ENCODE measurements at places on chromosomes 4 and X.

DNA sequence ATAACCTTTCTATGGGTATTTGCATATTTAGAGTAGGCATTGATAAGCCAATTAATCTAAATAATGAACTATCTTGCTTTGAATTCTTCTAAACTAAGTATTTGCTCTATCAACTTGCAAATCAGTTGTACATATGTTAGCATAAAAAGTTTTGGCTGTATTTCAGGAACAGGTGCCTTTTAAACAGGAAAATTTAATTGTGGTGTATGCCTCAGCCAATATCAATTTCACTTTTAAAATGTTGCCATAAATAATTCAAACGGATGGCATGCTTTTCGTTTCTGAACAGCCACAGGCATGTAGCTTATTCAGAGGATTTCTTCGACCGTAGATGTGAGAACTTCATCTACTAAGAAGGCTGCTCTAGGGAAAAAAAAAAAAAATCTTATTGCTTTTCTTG, 99.9 kb downstream of the DCLK2 start:
- no peak for DNase-seq

DNA sequence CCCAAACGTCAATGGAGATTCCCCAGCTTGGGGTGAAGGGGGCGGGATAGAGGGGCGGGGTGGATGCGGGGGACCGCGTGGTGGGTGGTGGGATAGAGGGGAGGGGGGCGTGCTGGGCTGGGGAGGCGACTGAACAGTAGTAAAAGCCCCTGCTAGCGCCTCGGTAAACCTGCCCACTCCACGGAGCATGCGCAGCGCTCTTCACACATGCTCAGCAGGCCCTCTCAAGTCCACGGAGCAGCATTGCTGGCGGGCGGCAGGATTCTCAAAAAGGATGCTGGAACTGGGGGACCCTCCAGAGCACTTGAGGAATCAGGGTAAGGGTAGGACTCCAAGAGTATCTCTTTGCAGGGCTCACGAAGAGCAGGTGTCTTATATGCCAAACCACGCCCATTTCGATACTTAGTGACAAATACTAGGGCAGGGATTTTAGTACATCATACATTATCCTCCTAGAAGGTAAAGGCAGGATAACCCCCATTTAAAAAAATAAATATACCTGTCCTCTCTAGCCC, 378 bp upstream of the RPS6KA6 start:
- DNase-seq, result peak; percentile 27

- no peak for DNase-seq
Observed at GRCh38 chr4:47128991-47129390, 97.6 kb downstream of the GABRB1 start.

- no peak for DNase-seq
Observed at GRCh38 chr4:128601991-128602695, 207.4 kb upstream of the JADE1 start.

DNA sequence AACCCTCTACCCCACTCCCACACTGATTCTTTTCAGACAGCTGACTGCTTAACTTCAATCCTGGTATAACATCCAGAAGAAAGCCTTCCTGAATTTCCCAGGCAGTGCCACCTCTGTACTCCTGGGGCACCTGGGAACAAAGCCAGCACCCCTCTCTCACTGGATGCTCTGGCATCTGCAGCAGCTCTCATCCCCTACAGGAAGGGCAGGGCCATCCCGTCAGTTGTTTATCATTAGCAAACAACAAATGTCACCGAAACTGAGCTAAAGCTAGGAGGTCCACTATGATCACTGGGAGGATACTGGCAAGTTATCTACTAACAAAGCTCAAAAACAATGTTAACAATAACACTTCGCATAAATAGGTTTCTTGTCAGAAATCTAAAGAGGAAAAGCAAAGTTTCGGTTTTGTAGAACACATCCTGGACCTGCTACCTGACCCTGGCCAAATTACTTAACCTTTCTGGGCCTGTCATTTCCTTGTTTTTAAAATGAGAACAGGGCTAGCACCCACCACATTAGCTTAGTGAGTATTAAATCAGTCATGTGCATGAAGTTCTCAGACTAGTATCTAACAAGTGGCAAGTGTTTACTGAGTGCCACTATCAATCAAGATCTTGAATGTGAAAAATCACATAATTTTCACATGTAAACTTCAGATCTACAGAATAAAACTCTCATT, 86.6 kb downstream of the NR3C2 start:
- DNase-seq, result no peak

GRCh38 chrX:79336869-79337815, 30.0 kb downstream of the ITM2A start:
- no peak for DNase-seq

GRCh38 chr4:78939667-78940008, 400 bp upstream of the PAQR3 start:
- DNase-seq, result no peak

GRCh38 chr4:16843831-16844508, 54.5 kb downstream of the LDB2 start:
- no peak for DNase-seq

GRCh38 chr4:170109586-170110284, 20.0 kb upstream of the AADAT start:
- DNase-seq, result no peak

DNA sequence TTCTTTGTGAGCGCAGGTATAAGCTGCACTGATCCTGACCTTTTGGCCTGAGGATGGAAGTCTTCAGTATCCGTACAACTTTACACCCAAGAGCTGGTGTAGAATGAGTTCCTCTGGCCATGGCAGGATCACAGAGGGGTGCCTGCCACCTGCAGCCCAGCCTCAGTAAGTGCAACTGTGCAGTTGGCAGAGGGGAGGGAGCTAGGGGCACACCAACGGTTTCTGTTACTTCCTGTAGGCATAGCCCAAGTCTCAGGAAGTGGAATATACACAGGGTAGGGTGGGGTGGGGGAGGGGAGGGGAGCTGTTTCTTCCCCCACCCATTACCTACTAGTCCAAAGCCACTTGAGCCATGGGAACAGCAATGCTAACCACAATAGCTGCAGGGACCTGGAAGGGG, 85.4 kb upstream of the GBA3 start:
- DNase-seq, result no peak

GRCh38 chr4:63211776-63212479, 1197.3 kb downstream of the TECRL start:
- DNase-seq, result no peak

DNA sequence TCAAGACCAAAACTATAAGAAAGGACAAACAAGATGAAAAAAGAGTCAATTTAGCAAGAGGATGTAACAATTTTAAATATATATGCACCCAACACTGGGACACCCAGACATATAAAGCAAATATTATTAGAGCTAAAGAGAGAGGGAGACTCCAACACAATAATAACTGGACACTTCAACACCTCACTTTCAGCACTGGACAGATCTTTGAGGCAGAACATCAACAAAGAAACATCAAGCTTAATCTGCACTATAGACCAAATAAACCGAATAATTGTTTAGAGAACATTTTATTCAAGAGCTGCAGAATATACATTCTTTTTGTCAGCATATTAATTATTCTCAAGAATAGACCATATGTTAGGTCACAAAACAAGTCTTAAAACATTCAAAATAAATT, 109.7 kb upstream of the TET2 start:
- DNase-seq, result no peak

GRCh38 chrX:12011075-12011474, 127.2 kb upstream of the FRMPD4 start:
- no peak for DNase-seq

DNA sequence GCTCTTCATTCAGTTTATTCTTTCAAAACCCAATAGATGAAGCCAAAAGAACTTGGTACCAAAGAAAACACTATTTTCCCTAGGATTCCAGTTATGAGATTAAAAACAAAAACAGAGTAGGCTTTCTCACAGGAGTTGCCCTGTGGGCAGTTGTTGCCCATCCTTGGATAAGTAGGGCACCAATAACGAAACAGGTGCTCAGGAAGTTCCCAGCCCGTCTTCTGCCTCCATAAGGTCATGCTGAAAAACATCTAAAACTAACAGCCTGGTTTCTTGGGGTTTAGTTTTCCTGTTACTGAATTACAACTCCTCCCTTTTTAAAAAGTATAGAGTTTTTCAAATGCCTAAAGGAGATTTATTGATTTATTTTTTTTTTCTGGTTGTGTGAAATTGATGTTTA, 14.7 kb downstream of the TSPAN5 start:
- no peak for DNase-seq

DNA sequence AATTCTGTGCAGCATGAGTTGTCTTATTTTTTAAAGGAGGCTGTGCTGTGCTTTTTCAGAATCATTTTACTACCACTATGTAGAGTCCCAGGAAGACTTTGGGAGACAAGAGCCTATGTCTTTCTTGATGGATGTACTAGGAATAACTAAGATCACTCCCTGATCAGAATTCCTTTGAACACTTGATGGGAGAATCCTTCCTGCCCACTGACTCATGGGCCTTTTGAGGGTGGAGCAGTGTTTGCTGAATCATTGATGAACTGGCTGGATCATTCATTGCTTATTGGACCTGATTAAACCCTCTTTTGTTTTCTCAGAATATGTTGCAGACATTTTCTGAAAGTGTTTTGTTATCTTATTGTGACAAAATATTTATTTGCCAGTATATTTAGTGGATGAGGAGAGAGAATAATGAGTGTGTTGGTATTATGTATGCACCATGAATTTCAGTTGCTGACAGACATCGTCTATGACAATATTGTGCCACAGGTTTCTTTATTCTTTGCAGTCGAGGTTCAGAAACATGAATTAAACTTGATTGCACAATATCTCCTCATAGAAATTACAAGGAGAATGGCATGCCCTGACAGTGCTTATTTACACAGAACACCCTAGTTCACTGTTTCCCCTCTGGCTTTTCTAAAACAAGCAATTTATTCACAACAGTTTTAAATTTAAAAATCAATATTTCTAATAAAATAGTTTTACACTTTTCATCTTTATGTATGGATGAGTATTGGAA, 36.3 kb downstream of the POU4F2 start:
- DNase-seq, result no peak

DNA sequence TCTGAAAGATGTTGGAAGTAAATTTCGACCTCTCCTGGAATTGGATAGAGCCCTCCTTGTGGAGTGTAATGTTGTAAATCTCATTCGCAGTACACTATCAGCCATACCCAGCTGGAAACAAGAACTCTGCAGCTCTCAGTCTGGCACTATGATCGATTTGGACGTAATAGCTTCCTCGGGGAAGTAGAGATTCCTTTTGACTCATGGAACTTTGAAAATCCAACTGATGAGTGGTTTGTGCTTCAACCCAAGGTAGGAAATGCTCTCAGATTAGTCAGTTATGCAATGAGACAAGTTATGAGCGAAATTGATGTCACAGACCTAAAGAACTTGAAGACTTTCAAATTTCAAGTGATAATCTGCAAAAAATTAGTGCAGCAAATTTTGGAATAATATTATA, 103.9 kb downstream of the SYTL5 start:
- DNase-seq, result no peak

GRCh38 chrX:150269605-150270254, 93.4 kb upstream of the MAMLD1 start:
- no peak for DNase-seq

DNA sequence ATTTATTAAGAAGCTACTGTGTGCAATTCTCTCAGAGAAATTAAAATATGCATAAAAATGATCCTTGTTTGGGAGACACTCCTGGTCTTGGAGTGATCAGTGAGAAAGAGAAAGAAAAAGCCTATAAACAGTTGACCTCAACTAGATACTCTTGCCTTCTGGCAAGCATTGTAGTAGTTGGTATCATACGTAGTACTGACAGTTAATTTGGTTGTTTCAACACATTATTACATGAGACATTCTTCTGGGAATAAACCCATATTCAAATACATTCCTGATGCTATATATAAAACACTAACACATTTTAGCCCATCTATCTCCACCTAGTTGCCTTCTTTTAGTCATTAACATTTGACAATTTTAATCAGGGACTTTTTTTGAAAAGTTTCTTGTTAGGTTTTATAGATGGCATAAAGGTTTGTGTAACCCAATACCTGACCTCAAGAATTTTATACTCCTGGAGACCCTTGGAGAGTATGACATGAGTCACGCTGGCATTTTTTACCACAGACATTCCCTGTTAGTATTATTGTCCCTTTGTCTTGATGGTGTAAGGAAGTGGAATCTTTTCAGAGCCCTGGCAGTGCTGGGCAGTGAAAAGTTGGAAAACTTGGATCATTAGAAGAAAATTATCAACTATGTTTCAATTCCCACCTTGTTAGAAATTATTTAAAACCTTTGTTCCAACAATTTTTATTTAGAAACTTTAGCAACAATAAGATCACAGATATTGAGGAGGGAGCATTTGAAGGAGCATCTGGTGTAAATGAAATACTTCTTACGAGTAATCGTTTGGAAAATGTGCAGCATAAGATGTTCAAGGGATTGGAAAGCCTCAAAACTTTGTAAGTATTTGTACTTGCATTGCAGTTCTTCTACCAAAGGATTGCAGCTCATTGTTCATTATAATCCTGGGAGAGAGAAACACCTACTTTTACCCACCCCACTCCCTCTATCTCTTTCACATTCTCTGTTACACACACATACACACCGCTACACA, 167.1 kb upstream of the PACRGL start:
- DNase-seq, result no peak

DNA sequence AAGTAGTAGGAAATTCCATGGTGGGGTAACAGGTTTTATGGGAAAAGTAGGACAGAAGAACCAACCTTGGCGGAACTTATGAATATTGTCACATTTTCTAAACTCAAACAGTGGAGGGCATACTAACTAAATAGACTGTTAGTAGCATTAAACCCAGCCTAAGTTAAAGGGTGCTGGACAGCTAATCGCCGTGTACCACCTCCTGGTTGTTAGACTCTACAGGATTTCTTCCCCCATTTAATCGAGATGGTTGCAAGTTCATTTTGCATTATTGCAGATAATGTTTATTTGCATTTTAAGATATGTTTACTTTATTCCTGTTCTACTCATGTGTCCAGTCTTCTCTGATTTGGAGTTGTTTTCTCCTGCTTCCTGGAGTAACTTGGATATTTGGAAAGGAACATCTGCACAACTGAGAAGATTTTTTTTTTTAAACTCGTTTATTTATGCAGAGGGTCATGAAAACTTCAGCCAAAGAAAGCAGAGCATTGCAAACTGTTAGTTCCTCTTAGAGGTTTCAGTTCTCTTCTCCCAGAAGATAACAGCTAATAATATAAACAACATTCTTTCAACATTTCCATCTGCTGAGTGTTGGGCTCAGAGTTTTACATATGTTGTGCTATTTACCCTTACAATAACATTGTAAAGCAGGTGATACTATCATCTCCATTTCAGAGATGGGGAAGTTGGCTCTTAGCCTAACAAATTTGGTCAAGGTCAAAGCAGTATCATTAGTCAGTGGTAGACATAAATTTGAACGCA, 51.5 kb upstream of the TBC1D9 start:
- DNase-seq, result no peak

- peak; percentile 96 for DNase-seq
Observed at GRCh38 chr4:26238778-26239679, 81.8 kb upstream of the RBPJ start.

DNA sequence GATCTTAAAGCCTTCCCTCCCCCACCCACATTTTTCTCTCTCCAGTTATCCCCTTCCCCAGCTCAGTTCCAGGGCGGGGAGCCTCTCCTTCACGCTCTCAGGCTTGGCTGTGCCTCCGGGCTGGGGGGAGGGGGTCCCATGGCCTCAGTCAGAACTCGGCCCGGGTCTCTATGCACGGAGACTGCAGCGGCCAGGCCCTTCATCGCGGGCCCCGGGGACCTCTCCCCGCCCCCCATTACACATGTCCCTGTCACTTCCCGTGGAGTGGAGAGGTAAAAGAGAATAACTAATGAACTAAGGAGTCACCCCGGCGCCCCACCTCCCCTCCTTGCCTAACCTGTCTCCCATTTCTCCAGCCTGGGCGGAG, 838 bp upstream of the PRICKLE3 start:
- no peak for DNase-seq

GRCh38 chr4:30718641-30719453, 1.3 kb upstream of the PCDH7 start:
- no peak for DNase-seq

Measured in NCI-H2029 (cell line).